WTC11 (cell line): ENCODE measurements at places on chromosomes 7 and 10.

- DNase-seq = no peak
Measured at GRCh38 chr7:25777969-25778708, 373.9 kb upstream of the NFE2L3 start.

- DNase-seq = no peak
Measured at GRCh38 chr10:88161756-88162155, 298.3 kb downstream of the PTEN start.

DNA sequence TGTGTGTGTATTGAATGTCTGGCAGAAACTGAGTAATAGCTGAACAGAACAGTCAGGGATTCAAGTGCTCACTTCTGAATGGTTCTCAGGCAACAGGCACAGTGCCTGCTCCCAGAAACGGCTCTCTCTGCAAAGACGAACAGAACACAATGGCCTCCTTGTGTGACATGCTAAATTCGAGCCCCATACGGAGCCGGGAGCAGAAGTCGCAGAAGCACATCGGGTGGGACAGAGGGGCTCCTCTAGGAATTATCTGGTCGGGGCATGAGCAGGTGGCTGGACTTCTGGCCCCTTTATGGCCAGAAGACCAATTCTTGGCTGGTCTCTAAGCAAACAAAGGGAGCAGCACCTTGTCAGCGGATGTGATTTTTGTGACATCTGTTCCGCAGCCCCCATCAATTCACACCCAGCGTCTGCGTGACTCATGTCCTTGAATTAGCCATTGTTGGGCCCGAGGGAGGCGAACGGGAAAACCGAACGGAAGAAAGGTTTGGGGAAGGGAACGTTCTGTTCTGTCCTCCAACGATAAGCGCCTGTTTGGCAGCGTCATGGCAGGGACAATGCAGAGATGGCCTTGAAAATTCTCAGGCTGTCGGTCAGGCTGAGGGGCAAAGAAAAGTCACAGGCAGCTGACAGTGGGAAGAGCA lies 47.3 kb upstream of the NPTX2 start:
- no peak for DNase-seq

- DNase-seq = no peak
Measured at GRCh38 chr10:24685958-24686540, 37.6 kb downstream of the ARHGAP21 start.

- no peak for DNase-seq
Measured at GRCh38 chr7:52565974-52566373, 469.5 kb upstream of the POM121L12 start.

GRCh38 chr10:79246606-79247275 lies 100.5 kb upstream of the PPIF start:
- DNase-seq = no peak

- no peak for DNase-seq
Measured at GRCh38 chr10:116132780-116133399, 140.1 kb downstream of the GFRA1 start.

GRCh38 chr7:5590596-5591277 lies 167.1 kb upstream of the TNRC18 start:
- no peak for DNase-seq

DNA sequence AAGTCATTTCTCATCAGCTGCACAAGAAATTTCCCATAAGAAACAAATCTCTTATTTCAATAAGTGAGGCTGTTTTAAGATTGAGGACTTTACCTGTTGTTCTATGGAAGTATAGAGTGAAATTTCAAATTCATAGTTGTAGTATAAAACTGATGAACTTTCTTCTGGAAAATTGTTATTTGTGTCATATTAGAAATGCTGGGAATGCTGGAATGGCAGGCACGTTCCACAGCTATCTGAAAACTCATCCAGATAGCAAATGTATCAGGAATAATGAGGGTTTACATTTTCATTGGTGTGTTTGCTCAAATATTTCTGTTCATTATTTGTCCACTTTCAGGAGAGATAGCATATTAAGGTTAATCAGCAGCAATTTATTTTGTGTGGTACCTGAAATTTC lies 40.8 kb downstream of the CPED1 start:
- DNase-seq = no peak

DNA sequence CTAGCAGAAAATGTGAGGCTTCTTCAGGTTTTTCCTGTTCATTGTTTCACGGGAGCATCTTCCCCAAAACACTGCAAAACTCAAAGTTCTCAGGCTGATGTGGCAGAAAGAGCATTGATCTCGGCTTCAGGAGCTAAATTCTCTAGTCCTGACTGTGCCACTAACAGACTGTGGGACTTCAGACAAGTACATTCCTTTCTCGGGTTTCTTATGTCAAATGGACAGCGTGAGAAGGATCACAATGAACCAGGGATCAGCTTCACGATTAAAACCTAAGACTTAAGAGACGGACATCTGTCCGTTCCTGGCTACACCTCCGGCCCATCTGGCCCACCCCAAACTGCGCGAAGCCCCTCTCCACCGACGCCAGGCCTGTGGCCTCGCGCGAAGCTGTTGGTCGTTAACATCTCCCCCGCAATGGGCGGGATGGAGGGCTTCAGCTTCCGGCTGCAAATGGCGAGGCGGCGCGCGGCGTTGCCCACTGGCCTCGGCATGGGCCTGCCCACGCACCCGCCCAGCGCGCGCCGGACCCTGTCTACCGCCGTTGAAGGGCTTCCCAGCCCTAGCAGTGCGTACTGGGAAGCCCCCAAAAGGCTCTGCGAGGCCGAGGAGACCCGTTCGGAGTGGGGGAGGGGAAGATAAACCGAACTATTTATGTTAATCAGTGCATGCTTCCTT lies 549 bp upstream of the DDX50 start:
- no peak for DNase-seq

- no peak for DNase-seq
Measured at GRCh38 chr7:84946549-84946948, 240.3 kb downstream of the SEMA3D start.

GRCh38 chr7:77702513-77702912 lies 6.3 kb downstream of the RSBN1L start:
- DNase-seq = no peak

GRCh38 chr7:124152859-124153692 lies 120.2 kb upstream of the TMEM229A start:
- DNase-seq = peak; percentile 17

DNA sequence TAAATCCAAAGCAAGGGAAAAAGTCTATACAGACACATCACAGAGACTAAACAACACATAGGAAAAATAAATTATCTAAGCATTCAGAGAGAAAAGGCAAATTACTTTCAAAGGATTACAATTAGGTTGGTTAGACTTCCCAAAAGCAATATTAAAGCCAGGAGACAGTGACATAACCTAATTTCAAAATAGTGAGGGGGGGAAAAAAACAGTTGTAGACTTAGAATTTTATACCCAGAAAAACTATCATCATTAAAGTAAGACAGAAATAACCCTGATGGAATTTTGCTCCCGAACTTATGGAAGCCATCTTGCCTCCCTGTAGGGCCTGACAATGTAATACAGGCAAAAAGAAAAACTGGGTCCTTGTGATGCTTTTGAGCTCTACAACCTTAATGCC lies 18.4 kb downstream of the CRPPA start:
- DNase-seq = no peak

- no peak for DNase-seq
Measured at GRCh38 chr10:58991856-58992255, 184.6 kb upstream of the PHYHIPL start.

- no peak for DNase-seq
Measured at GRCh38 chr7:904847-905246, 28.5 kb downstream of the GET4 start.

GRCh38 chr7:116713918-116714317 lies 41.9 kb downstream of the MET start:
- no peak for DNase-seq

GRCh38 chr10:70776455-70777005 lies 8.6 kb downstream of the TBATA start:
- DNase-seq = no peak

GRCh38 chr7:82616059-82616728 lies 172.6 kb upstream of the CACNA2D1 start:
- no peak for DNase-seq

GRCh38 chr7:26293569-26294308 lies 2.1 kb downstream of the SNX10 start:
- no peak for DNase-seq

GRCh38 chr7:22363756-22364422 lies 6.9 kb upstream of the RAPGEF5 start:
- no peak for DNase-seq

DNA sequence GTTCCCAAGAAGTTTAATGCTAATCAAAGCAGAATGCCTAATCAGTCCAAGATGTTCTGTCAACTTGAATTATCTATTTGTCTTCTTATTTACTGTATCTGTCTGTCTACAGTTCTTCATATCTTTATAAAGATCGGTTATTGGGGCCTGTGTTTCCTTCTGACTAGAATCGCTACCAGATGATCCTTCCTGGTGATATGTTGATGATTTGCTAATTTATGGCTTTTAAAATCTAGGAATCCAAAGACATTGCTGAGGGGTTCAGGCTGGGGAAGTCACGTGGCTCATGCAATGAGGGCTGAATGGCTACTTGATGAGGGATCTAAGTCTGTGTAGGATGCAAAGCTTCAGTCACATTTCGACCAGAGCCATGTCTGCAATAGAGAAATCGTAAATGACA lies 536.3 kb downstream of the KCNMA1 start:
- no peak for DNase-seq

DNA sequence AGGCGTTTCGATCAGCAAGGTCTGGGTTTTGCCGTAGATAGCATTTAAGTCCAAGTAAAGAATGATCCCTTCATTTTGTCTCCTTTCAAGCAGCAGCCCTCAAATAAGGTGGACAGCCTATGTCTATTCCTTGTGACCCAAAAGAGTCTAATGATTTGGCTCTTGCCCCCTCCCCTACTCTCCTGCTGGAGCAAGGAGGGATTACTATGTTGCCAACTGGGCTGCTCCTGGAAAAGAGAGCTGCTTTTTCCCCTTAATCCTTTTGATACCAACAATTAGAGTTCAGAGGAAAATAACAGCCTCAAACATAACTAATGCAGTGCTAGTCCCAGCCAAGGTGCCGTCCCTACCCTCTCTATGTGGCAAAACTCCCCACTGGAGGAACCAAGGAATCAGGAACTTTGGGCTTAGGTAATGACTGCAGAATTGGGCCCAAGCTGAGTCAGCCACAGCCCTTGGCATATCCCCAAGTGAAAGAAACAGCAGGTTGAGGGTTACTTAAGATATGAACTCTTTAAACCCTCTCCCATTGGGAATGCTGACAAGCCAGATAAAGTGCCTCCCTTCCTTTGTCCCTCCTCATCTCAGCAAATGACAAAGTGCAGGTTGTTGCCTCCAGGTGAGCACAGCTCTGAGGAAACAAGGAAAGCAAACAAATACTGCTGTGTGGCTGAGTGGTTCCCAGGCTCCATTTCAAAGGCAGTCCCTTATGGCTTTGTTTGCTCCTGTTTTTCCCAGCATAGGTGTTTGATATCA lies 643.7 kb downstream of the INHBA start:
- peak; percentile 44 for DNase-seq

- no peak for DNase-seq
Measured at GRCh38 chr7:106371629-106372028, 86.8 kb upstream of the NAMPT start.

DNA sequence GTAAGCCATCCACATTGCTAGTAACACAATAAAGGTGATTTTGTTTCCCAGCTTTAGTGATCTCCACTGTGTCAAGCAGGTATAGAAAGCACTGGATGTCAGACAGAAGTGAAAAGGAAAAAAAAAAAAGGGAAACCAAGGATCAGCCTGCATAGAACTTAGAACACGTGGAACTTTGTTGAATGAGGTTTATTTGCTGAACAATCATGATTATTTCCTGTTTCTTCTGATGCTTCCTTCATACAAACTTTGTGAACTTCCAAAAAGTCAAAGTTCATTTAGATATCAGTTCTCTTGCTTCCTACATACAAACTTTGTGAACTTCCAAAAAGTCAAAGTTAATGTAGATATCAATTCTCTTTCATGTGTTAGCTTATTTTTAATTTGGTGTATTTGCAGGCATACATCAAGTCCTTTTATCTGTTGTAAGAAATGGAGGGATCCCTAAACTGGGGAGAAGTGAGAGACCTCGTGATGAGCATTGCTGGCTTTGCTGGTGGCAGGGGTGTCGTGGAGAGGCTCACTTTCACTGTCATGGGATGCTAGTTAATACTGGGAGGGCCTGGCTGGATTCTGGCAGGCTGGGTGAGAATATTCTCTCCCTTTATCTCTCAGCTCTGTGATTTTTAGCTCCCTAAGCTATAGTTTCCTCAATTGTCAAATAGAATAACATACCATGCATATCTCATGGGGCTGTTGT lies 298.4 kb downstream of the INHBA start:
- DNase-seq = no peak

DNA sequence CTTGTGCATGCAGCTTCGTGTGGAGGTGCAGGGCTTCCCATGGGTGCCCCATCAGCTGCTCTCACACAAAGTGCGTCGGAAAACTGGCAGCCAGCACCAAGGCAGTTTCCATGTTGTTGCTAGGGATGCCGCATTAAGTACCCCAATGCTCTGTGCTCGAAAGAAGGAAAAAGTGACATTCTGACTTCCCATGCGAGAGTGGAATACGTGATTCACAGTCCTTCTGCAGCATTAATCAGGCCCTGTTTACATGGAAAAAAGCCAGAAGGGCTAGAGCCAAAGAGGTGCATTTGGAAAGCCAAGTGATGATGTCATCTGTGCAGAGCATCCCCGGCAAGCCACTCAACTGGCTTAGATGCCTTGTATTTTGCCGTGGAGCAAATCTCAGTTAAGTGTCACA lies 258.3 kb downstream of the GATA3 start:
- no peak for DNase-seq

- no peak for DNase-seq
Measured at GRCh38 chr7:36472141-36472729, 82.6 kb downstream of the ANLN start.

- no peak for DNase-seq
Measured at GRCh38 chr7:100649826-100650565, 6.3 kb downstream of the ACTL6B start.

DNA sequence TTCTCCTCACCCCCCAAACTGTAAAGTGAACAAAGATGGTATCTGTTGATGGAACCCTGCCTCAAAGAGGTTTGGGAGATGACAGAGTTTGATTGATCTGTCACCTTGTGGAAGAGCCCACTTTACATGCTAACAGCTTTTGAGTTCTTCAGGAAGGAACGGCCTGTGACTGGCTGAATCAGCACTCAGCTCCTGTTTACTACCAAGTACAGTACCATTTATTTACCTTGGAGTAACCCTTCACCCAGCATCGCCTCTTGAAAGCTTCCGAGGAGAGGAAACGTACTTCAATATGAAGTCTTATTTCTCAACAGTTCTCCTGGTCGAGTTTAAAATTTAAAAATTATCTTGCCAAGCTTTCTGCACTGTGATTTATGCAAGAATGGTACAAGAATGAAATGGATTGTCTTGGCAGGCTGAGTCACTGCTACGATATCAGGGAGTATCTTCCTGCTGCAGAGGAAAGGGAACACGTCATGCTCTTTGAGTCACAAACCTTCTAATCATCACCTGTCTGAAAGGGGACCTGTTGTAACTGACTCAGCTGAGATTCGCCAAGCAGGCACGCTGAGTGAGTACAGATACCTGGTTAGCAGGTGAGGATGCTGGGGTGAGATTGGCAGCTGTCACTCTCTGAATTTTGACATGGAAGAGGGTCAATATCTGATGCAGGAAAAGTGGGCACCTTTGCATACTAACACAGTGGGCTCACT lies 30.1 kb downstream of the KLF6 start:
- DNase-seq = no peak
